ENCODE measurements at places on chromosomes 13 and 19. TPM values are rescaled to one million over a fixed set of nuclear protein-coding genes. Genes with fewer than 3 reads are reported as not detected.

The ZNF730 gene
- 1.4 TPM for total RNA-seq

The ZNF616 gene
- 14.4 TPM for total RNA-seq

The ZIK1 gene
- total RNA-seq = 7.9 TPM

The ZNF99 gene
- total RNA-seq = 0.61 TPM

The ERFL gene
- 0.97 TPM for total RNA-seq

The BRD4 gene
- total RNA-seq = 104 TPM

The PIP5K1C gene
- 160 TPM for total RNA-seq

The CARM1 gene
- 49.4 TPM for total RNA-seq

The ZNF415 gene
- total RNA-seq = 31.1 TPM

The TMEM255B gene
- total RNA-seq = 2.2 TPM

The JAK3 gene
- 7.9 TPM for total RNA-seq

The KLK15 gene
- not detected for total RNA-seq

The PDX1 gene
- total RNA-seq = not detected

The FBL gene
- 64.2 TPM for total RNA-seq

The ZNF578 gene
- 2.5 TPM for total RNA-seq

The UHRF1 gene
- 3.4 TPM for total RNA-seq
